RPMI7951 (cell line): ENCODE measurements at places on chromosomes 3 and 15. TPM values are rescaled to one million over a fixed set of nuclear protein-coding genes. Genes with fewer than 3 reads are reported as not detected.

The PAQR5 gene
- 3.3 and 3.5 TPM in 2 replicates for total RNA-seq

The ISL2 gene
- total RNA-seq: 1.8 and 3.4 TPM in 2 replicates

The ZMYND10 gene
- total RNA-seq: 2.9 and 5.2 TPM in 2 replicates

The FEZF2 gene
- not detected in 2 replicates for total RNA-seq

The TAGLN3 gene
- total RNA-seq: 0.39 and 0.48 TPM in 2 replicates

The NUDT16 gene
- total RNA-seq: 10.1 and 14.2 TPM in 2 replicates

- DNase-seq: peak; percentile 91
Measured at GRCh38 chr3:112653209-112653871, 12.4 kb upstream of the CCDC80 start.

DNA sequence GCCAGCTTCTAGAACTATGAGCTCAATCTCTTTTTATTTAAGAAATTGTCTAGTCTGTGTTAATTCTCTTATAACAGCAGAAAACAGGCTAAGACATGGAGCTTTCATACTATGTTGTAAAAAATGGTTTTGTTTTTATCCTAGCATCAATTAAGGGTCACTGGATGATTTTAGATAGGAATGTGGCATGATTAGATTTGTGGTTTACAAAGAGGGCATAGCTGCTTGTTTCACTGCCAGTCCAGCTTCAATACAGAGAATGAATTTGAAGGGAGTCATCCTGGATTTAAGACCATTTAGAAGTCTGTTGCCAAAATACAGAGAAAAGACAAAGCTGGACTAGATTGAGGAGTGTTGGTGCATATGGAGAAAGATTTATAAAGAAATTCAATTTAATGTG, 532.6 kb upstream of the CCDC54 start:
- peak; percentile 36 for DNase-seq

- DNase-seq: no peak
Measured at GRCh38 chr3:164397462-164397861, 680.8 kb downstream of the SI start.

DNA sequence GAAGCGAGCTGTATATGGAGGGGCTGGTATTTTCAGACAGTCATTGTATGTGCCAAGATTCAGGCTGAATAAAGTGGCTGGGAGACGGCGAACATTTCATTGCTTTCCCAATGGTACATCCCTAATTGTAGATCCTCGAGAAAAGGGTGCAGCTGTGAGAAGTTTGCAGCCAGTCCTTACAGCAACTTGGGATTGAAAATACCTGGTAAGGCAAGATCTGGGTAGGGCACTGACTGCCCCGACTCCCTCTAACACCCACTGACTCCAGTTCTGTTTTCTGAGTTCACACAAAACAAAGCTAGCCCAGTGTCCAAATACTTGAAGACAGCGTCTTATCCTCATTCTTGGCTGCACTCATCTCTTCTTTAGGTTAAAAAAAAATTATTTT, 63.7 kb downstream of the EDEM1 start:
- DNase-seq: no peak

DNA sequence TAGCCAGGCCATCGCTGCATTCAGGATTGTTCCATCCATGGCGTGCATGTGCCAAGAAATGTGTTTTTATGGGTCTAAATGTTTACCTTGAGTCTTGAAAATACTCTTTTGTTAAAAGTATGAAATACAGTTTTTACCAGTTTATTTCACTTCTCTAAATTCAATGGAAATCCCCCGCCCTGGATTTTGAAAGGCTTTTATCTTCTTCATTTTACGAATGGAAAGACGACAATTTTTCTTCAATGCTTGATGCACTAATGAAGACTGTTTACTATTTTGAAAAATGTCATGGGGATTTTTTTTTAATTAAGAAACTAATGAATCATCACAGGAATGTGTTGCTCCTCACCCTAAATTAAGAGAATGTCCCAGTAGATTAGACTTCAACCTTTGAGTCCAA, 83.5 kb downstream of the FAM81A start:
- no peak for DNase-seq

DNA sequence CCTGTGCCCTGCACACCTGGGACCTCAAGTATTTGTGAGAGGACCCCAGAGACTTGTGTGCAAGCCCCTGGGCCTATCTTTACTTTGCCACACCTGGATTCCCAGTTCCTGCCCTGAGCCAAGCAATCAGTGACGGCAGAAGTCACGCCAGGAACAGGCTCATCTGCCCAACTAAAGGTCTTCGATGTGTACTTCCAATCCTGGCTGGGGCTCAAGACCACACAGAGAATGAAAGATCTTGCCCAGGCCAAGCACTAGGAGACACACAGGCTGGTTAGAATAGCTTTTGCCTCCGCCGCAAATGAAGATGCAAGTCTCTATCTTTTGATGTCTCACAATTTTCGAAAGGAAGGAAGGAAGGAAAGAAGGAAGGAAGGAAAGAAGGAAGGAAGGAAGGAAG, 228.8 kb downstream of the OCA2 start:
- no peak for DNase-seq

- DNase-seq: no peak
Measured at GRCh38 chr3:37993460-37993819, 2.9 kb downstream of the VILL start.

DNA sequence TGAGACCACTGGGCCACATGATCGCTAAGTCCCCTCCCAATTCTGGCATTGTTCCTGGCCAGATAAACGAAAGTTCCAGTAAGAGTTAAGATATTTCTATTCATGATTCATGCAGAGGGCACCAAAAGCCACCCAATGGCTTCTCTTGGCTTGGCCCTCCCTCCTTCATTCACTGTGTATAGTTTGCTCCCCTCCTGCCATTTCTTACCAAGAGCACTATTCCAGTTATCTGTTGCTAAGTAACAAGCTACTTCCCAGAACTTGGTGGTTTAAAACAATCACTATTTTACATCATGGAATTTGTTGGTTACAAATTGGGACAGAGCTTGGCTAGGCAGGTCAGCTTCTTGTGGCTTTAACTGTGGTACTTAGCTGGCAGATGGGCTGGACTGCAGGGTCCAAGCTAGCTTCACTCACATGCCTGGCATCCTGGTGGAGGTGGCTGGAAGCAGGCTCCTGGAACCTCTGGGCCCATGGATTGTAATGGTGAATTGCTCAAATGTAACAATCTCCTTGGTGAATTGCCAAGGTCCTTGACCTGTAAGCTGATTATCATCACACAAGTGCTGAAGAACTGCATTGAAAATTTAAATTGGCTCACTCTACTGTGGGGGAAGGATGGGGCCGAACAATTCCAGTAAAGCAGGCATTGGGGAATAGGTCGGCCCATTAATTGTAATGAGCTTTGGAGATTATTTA, 16.6 kb downstream of the EAF1 start:
- no peak for DNase-seq

GRCh38 chr3:13638927-13639326, 90.0 kb downstream of the FBLN2 start:
- DNase-seq: no peak

DNA sequence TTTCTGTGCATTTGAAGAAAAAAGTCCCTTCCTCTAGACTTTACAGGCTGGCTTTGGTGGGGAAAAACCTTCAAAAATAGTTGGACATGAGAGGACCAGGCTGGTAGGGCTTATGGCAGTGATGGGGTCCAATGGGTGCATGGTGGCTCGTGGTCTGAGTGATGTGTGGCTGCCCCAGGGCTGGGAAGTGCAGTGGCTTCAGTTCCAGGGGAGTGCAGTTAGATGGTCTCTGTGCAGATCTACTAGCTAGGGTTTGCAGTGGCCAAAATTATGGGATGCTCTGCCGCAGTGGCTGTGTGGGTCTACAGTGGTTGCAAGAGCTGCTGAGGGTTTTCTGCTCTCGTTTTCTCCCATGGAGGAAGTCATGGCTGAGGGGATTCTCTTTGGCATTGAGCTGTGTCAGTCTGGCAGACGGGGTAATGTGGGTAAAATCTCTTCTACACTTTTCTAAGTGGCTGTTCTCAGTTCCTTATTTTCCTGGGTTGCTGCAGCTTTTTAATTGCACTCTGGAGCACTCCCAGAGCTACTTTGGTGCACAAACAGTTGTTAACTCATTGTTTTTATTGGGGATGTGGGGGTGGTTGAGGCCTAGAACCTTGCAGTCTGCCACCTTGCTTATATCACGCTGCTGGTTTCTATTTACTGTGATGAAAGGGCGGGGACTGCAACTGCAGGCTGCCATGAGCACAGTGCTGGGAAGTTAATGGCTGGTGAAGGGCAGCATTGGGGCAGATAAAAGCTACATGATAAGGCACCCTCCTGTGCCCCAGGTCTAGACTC, 1324.6 kb downstream of the NSUN3 start:
- DNase-seq: no peak

DNA sequence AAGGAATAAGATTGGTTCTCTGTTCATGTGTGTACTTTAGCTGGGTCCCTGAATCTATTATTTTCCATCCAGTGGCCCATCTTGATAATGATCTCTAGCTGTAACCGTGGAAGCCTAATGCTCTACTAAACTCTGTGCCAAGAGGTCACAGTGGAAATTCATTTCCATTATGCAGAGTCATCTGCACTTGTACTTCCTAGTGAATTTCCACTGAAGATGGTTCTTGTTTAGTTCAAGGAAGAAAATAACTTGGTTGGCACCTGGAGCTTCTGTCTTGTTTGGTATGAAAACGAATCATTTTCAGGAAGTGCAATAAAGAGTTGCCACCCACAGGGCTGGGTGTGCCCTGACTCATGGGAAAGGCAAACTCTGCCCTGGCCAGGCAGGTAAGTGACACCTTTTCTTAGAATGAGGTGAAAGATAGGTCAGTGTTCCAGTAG, 10.3 kb downstream of the LPP start:
- peak; percentile 38 for DNase-seq

DNA sequence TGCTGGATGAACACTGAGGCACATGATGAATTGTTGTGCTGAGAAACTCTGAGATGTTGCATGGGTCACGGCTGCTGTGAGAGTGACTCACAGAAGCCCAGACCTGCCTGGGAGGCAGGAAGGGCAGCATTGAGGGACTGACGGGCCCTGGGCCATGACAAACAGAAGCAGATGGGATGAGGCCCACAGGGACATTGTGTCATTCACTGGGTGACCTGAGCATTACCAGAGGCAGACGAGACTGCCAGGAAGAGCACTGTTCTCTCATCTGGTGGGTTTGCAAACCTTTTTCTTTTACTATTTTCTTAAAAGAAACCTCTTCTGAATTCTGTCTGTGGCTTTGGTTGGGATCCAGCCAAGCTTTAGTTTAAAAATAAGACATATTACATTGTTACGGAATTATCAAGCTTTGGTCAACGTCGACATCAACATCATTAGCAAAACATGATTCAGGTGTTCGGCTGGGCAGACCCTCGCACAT, 67.8 kb downstream of the BDH1 start:
- DNase-seq: peak; percentile 100

GRCh38 chr15:101642361-101642760, 9.8 kb downstream of the TM2D3 start:
- no peak for DNase-seq
